ENCODE measurements at places on chromosomes 2 and 18. TPM values are rescaled to one million over a fixed set of nuclear protein-coding genes. Genes with fewer than 3 reads are reported as not detected.

GRCh38 chr2:228917220-228917619, 353.9 kb downstream of the PID1 start:
- no peak for DNase-seq

DNA sequence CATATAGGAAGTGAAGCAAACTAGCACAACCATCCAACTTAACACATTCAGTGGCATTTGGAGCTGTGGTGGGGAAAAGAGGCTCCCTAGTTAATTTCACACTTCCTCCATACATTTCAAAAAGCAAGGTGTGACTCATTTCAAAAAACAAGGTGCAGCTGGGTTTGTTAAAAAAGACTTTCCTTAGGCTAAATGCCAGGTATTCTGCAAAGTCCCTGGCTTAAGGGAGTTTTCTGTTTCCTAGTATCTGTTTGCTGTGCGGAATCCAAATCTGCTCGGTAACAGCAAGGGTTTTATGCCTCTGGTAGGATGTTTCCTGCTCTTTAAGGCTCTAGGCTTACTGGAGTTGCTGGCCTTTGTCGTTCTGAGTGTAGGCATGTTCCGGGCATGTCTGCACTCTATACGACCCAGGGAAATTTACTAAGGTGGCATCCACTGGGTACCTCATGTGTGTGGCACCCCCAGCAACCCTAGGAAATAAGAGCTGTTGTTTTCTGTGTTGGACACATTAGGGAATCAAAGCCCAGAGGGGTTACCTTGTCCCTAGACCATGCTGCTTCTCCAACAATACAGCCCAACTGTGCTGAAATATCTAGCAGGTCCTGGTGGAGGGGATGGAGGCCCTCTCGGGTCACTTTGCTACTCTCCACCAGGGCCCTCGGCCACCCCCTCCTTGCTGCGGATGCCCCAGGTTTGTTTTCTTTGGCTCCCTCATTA, 634 bp upstream of the MSGN1 start:
- DNase-seq: no peak

DNA sequence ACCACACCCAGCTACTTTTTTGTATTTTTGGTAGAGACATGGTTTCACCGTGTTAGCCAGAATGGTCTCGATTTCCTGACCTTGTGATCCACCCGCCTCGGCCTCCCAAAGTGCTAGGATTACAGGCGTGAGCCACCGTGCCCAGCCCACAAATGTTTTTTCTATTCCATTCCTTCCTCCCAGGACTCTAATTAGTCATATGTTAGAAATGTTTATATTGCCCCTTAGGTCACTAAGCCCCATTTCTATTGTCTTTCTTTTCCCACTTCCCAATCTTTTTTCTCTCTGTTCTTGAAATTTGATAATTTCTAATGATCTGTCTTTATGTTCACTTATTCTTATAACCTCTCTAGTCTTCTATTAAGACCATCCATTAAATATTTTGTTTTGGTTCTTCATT, 31.3 kb upstream of the CDCA7 start:
- no peak for DNase-seq

- no peak for DNase-seq
Measured at GRCh38 chr2:88085099-88085498, 17.5 kb downstream of the SMYD1 start.

DNA sequence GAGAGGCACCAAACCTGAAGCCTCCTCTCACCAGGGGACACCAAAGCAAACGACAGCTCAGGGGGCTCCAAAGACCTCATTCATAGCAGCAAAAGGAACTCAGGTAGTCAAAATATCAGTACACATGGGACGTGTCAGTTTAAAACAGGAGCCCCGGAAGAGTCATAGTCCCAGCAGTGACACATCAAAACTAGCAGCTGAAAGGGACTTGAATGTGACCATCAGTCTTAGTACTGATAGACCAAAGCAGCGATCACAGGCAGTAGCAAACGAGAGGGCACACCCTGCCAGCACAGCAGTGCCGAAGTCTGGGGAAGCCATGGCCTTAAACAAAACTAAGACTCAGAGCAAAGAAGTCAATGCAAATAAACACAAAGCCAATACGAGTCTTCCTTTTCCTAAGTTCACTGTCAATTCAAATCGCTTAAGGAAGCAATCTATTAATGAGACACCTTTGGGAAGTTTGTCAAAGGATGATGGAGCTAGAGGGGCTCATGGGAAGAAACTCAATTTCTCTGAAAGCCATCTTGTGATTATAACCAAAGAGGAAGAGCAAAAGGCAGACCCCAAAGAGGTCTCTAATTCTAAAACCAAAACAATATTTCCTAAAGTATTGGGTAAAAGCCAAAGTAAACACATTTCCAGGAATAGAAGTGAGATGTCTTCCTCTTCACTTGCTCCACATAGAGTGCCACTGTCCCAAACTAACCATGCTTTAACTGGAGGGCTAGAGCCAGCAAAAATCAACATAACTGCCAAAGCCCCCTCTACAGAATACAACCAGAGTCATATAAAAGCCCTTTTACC, 1.2 kb downstream of the GALNT5 start:
- DNase-seq: peak; percentile 36

GRCh38 chr18:13528739-13529392, 197.5 kb downstream of the FAM210A start:
- no peak for DNase-seq

DNA sequence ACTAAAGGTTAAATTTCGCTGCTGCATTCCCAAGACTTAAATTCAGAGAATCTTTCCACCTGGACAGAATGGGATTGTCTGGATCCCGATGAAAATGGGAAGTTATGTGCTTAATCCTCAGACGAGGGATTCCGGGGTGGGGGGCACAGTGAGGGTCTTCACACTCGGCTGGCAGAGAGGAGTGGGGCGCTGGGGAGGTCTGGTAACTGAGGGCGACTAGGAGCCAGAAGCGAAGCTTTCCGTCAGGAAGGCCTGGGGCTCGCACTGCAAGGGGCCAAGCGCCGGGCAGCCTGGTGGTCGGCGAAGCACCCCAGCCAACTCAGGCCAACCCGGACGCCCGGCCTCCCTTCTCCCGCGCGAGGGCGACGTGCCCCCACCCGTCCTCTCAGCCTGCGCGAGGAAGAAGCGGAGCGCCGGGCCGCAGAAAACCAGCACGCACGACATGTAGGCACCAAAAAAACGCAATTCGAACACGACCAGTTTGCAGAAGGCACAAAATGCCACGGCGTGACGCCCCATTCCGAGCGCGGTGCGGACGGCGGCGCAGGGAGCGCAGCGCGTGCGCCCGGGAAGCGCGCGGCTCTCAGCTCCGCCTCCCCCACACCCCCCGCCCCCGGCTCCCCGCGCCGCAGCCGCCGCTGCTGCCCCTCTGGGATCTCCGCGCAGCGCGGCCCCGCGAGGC, 188.1 kb downstream of the ZEB2 start:
- no peak for DNase-seq

- no peak for DNase-seq
Measured at GRCh38 chr2:190545093-190545492, 10.6 kb upstream of the NEMP2 start.

GRCh38 chr2:31511376-31511775, 69.4 kb downstream of the SRD5A2 start:
- no peak for DNase-seq

GRCh38 chr2:232497348-232497747, 9.7 kb upstream of the ECEL1 start:
- DNase-seq: no peak

DNA sequence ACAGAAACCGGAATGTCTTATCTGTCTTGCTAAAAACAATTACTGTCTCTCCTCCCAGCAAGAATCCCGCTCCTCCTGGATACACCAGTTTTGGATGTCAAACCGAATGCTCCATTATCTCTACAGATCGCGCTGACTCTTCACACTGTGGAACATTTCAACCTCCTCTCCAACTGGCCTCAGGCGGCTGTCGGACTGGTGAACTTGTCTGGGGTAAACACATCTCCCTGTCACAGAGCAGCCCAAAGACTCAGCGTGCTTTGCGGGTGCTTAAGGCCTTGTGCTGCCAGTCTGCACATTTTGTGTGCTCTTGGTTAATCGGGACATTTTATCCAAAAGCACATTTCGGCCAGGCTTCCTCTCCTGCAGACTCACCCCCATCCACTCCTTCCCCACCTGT, 173.1 kb downstream of the ICOS start:
- no peak for DNase-seq

DNA sequence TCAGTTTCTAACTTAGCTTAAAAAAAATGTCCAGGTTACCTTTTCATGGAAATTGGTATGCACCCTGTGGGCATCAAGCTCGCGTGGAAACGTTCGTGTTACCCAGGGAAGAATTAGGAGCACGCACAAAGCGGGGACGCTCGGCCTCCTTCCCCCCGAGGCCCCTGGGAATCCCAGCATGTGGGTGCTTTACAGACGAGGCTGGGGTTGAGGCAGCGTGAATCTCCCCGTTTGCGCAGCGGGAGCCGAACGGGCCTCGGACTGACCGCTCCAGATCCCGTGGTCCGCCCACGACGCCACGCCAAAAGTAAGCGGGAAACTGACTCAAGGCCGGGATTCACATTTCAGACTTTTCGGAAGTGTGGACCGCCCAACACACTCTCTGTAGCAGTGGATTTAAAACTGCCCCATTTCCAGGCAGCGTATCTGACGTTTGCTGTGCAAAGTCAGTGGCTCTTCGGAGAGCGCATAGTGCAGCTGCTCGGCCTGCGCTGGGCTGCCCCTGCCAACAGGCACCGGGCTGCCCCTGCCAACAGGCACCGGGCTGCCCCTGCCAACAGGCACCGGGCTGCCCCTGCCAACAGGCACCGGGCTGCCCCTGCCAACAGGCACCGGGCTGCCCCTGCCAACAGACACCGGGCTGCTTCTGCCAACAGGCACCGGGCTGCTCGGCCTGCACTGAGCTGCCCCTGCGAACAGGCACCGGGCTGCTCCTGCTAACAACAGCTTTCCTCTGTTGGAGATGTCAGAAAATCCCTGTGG, 49.7 kb downstream of the SH3YL1 start:
- DNase-seq: peak; percentile 27

DNA sequence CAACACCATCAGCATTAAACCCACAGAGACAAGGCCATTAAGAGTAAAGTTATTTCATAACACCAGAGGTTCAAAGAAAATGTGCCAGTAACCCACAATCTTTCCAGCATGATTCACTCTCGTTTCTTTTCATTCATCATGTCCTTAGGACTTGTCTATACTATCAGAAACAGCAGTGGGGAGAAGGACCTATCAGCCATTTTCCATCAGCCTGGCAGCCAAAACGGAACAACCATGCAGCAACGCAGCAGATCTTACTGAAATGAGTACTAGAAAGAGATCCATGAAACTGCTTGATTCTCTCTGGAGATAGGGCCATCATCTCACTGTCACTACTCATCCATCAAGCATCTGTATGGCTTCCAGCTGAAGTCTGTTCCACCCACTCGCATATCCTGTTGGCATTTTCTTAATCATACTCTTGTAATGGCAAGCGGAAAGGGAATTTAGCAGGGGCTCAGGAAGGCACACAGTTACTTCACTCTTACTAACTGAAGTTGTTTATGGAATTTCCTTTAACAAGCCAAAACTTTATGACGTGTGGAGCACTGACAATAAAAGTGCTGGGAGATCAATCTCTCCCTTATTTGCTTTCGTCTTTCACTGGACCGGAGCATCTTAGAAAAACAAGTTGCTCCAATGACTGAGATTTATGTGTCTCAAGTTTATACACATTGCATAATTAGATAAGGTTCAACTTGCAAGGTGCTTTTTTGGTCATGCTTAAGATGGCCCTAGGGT, 69.7 kb downstream of the EPHA4 start:
- no peak for DNase-seq

DNA sequence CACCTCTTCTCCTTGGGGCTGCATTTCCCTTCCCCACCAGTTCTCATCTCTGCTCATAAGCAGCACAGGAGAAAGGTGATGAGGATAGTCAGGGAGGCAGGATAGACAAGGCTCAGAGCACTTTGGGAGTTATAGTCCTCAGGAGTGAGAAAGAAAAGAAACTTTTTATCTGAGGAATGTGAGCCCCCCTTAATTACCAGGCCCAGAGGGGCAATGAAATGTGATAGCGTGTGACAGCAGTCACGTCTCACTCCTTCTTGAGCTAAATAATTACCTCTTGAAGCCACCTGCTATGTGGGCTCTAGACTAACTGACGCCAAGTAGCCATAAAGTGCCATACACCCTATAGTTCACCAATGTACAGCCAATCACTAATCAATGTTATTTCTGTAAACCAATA, 105.8 kb downstream of the SPP2 start:
- no peak for DNase-seq

Gene SUCLG1
- 98.6 TPM for total RNA-seq

Gene TEKT4
- total RNA-seq: not detected
